ENCODE measurements at places on chromosomes 3 and 15.

GRCh38 chr3:193829781-193830180 is 236.8 kb downstream of the OPA1 start:
- no peak for DNase-seq

- no peak for DNase-seq
Observed at GRCh38 chr3:69496856-69497255, 111.0 kb upstream of the FRMD4B start.

DNA sequence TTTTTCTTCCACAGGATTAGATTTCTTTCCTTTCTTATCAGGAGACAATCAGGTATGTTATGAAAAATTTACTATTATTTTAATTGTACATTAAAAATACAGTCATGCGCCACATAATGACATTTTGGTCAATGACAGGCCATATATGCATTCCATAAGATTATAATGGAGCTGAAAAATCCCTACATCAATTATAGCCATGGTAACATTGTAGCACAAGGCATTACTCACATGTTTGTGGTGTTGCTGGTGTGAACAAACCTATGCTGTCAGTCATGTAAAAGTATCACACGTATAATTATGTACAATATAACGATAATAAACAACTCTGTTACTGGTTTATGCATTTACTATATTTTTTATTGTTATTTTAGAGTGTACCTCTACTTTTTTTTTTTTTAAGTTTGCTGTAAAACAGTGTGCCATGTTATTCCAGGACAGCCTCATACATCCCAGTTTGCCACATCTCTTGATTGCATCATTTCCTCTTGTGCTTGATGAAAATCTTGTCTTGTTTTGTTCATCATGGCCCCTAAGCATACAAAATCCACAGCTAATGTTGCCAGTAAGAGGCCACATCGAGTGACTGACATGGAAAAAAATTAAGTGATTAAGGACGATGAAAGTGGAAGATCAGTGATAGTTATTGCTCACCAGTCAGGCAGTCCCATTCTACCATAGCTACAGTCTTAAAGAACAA is 21.4 kb downstream of the CALML4 start:
- DNase-seq = no peak

- DNase-seq = no peak
Observed at GRCh38 chr3:141537856-141538255, 51.0 kb downstream of the RASA2 start.

- DNase-seq = no peak
Observed at GRCh38 chr15:66931768-66932633, 133.4 kb upstream of the SMAD3 start.

DNA sequence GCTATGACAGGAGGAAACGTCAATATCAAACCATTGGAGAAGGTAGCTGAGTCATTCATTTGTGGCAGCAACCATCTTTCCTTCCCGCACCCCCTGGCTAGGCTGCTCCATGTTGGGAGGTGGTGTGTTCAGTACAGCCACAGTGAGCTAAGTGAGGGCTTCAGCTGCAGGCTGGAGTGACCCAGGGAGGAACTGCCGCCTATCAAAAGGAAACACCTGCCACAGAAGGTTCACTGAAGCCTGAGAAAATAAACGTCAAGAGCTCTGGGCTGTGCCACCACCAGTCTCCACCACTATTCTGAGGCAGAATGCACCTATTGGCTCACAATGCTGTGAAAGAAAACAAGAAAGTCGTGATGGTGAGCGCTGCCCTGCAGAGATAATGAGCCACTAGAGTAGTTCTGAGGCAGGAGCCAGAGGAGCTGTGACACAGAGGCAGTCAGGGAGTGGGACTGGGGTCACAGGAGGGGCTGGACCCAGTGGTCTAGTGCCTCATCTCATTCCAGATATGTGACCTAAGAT is 34.8 kb upstream of the CD47 start:
- no peak for DNase-seq

- no peak for DNase-seq
Observed at GRCh38 chr15:34584330-34584668, 848 bp upstream of the GOLGA8B start.

GRCh38 chr15:92570391-92570790 is 85.2 kb downstream of the FAM174B start:
- DNase-seq = no peak

DNA sequence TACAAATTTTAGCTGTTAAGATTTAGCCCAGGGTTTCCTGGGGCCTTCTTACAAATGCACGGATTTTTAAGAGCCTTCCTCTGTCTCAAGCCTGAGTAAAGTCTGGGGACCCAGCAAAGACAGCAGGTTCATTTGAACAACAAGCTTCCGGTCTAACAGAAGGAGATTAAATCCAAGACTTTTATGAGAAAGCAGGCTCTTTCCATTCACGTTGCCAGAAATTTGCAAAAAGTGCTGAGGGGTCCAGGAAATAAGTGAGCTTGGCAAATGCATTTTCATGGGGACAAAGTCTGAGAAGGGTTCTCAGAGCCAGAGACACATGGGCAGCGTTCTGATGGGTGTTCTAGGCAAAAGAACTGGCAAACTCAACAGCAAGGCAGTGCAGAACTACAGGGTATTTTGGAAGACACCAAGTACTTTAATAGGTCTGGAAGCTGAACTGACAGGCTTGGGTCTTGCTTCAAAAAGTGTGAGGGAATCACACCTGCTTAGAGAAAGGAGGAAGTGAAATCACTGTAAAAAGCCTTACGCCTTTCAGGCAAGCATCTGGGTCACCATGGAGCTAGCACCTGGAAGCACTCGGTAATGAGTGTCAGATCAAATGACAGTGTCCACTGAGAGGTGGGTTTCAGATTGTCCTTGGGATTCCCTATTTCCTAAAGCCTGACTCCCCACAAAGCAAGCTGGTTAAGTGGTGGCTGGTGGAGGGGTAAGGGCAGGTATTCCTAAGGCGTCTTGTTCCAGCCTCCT is 115.8 kb upstream of the ARHGEF3 start:
- DNase-seq = no peak

GRCh38 chr15:92061511-92062195 is 208.1 kb downstream of the SLCO3A1 start:
- DNase-seq = no peak

GRCh38 chr3:56862352-56863062 is 60.8 kb upstream of the ARHGEF3 start:
- DNase-seq = no peak

- DNase-seq = no peak
Observed at GRCh38 chr3:108006077-108006771, 84.6 kb downstream of the CD47 start.

DNA sequence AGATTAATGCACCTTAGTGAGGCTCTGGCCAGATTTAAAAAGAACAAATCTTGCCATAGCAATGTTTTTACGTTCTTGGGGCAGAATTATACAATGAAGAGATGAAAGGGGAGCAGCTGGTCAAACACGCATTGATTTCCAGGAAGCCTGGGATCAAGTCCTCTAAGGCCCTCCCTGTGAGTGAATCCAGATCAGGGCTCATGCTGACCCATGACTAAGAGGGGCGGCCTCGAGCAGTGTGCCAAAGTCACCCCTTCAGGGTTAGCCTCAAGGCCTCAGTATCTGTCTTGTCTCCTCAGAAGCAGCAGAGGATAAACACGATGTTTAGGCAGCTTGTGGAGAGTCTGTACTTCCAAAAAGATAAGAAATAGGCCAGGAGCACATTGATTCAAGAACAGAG is 9.3 kb upstream of the RBP1 start:
- no peak for DNase-seq

DNA sequence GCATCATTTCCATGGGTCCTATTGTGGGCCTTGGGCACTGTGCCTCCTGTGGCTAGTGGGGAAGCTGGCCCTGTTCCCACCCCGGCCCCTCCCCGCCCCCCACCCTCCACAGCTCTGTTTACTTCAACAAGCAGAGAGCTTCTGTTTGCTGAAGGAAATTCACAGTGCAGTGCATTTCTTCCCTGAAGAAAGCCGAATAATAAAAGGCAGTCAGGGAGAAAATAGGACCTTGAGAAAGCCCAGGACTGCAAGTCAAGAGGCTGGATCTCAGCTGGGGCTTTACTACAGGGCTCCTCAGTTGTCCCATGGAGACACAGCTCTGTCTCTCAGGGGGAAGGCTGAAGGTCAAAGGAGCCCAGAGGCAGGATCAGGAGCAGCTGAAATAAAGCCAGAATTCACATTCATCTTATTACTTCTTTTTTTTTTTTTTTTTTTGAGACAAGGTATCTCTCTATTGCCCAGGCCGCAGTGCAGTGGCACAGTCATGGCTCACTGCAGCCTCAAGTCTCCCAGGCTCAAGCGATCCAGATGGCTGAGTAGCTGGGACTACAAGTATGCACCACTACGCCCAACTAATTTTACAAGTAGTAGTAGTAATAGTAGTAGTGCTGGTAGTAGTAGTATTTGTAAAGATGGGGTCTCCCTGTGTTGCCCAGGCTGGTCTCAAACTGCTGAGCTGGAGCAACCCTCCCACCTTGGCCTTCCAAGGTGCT is 33.0 kb upstream of the LACTB start:
- no peak for DNase-seq

DNA sequence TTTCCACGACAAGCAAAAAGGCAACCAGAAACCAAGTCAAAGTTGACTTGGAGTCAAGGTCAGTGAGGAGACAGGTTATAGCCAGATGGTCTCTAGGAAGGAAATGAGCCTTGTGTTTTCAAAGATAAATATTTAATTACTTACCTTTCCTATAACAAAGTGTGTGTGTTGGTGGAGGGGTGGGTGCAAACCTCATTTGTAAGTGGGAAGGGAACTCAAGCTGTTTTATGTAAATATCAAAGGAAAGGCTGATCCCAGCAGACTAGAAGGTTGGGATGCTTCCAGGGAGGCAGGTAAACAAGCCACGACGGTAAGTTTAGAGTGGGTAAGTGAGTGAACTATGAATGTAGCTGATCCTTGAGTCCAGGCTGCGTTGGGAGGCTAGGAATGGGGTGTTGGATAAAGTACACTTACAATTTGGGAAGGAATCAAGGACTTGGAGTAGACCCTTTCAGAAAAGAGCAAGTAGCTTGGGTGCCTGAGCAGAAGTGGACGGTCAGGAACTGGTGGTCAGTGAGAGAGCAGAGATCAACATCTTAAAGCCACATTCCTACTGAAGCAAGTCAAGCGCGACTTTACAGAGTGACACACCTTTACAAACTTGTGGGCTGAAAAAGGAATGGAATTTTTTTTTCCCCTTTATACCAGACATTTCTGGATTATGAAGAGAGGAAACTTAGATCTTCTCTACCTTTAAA is 82.0 kb upstream of the TBL1XR1 start:
- DNase-seq = no peak

- no peak for DNase-seq
Observed at GRCh38 chr15:41407341-41407740, 5.0 kb upstream of the NDUFAF1 start.

GRCh38 chr3:101803173-101803782 is 24.3 kb downstream of the NXPE3 start:
- DNase-seq = no peak

GRCh38 chr15:45866616-45867015 is 231.8 kb downstream of the SQOR start:
- no peak for DNase-seq

DNA sequence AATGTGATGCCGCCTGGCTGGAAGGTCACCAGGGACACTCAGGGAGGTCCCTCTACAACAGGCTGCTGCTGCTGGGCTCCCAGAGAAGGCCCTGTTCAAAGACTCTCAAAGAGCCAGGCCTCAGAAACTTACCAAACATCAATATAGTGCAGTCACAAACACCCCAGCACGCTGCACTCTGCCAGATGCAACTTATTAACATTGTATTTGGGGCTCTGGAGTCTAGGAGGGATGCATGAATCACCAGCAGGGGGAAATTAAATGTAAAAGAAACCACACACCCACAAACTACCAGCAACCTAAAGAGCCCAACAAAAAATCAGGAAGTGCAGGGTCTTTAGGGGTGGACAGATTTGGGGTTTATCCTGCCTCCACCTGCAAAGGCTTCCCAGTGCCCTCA is 74.6 kb upstream of the SPATA12 start:
- no peak for DNase-seq

- DNase-seq = no peak
Observed at GRCh38 chr3:120263792-120264191, 21.2 kb downstream of the GPR156 start.

DNA sequence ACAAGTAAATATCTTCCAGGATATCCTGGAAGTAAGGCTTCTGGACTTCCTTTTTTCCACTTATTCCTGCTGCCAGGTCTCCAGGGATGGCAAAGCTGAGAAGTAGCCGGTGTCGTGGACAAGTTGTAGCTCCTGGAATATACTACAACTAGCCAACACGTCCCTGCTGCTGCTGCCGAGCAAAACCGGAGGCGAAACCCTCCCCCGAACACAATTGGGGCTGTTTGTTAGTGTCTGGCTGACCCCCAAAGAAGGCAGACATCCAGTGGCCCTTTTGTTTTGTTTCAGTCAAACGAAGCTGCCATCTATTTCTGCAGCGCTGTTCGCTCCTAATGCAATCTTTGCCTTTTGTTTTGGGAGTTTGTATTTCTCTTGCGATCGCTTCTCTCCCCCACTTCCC is 45.3 kb upstream of the EIF5A2 start:
- DNase-seq = no peak

- DNase-seq = no peak
Observed at GRCh38 chr15:34721802-34722438, 32.9 kb downstream of the GJD2 start.

DNA sequence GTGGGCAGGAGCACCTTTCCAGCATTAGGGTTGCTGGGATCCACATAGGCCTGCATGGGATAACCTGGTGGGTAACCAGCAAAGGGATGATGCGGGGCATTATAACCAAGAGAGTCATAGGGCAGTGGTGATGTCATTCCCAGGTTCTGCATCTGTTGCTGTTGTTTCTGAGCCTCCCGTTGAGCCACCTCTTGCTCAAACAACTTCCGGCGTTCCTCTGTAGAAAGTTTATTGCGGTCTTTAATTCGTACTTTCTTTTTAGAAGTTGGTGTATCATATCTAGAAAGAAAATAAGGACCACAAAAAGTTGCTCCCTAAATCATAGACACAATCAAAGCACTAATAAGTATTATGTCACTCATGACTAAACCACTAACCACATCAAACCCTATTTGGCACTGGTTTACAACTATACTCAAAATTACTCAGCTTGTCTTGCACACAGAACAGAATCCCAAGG is 77.8 kb downstream of the NBEAL2 start:
- DNase-seq = peak; percentile 45

DNA sequence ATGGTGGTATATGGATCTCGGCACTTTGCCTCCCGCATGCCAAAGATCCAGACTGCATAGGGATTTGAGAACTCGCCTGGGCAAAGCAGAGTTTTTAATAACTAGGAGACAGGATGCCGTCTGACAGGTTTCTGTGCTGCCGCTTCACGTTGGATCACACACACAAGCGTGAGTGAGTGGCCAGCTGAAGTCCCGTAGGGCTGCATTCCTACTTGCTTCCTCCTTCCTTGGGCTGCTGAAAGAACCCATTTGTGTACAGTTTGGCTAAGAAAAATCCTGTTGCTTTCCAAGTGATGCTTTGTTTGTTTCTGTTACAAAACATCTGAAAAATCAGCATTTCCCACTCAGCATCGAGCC is 604.3 kb upstream of the CFAP20DC start:
- DNase-seq = no peak

DNA sequence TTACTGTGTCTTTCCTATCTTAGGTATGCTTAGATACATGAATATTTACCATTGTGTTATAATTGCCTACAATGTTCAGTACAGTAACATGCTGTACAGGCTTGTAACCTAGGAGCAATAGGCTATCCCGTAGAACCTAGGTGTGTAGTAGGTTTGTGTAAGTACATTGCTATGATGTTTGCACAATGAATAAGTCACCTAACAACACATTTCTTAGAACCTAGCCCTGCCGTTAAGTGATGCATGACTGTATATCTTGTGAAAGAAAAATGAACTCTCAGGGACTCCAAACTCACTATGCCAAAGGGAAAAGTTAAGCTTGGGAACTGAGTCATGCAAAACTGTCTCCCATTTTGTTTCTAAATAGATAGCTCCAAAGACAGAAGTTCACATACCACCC is 91.5 kb upstream of the ACP3 start:
- DNase-seq = no peak

GRCh38 chr3:140599496-140599895 is 78.4 kb upstream of the TRIM42 start:
- no peak for DNase-seq
